Tibial nerve (tissue), 4 donors: ENCODE measurements at places on chromosomes 4 and X.

DNA sequence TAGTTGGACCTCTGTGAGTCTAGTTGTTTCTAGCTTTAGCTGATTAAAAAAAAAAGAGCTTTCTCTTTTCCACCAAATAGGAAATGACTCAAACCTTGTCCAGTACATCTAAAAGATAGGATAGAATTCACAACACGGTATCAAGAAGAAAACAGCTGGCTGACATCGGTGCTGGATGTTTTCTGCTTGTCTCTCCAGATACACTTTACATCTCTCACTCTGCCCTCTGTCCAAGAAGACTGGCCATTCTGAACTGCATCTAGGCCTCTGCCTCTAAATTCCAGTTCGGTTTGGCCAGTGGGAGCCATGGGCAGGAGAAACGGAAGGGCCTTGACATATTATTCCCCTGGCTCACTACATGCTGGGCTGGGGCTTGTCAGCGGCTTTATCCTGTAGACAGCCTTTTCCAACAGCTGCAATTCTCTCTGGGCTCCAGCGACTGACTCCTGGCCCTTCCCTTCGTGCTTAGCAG is 57.3 kb upstream of the SHISA3 start:
- DNase-seq, result no peak

- DNase-seq, result no peak
Measured at GRCh38 chr4:26804925-26805324, 55.7 kb upstream of the STIM2 start.

- DNase-seq, result no peak
Measured at GRCh38 chr4:80252953-80253352, 13.5 kb upstream of the FGF5 start.

DNA sequence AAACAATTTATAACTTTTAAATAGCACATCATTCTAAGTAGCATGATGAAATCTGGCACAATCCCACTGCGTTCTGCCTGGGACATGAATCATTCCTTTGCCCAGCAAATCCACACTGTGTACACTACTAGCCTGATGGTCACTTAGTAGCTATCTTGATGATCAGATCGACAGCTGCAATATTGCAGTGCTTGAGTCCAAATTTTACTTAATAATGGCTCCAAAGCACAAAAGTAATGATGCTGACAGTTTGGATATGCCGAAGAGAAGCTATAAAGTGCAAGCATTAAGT is 86.6 kb upstream of the NPNT start:
- no peak for DNase-seq

- DNase-seq, result no peak
Measured at GRCh38 chrX:95055991-95056390, 1382.0 kb downstream of the FAM133A start.

GRCh38 chr4:95017305-95018064 is 259.7 kb downstream of the BMPR1B start:
- no peak for DNase-seq

- no peak for DNase-seq
Measured at GRCh38 chrX:133364865-133365264, 50.4 kb downstream of the GPC4 start.

GRCh38 chr4:176999935-177000543 is 207.3 kb upstream of the VEGFC start:
- DNase-seq, result no peak

DNA sequence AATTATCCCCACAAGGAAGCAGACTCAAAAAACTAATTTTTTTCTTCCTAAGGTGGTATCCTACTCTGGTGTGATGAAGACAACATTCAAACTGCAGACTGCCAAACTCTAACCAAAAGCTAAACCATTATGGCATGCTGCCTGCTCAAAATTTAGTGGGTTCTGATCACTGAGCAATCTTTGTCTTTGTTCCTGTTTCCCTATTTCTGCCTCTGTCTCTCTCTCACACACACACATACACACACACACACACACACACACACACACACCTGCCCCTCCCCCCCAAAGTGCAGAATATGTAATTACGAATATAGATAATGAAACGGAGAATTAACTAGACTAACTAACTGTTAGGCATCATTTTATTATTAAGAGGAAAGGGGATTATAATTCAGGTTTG is 1278.6 kb downstream of the PCDH7 start:
- DNase-seq, result no peak

GRCh38 chrX:16511796-16512776 is 137.9 kb upstream of the S100G start:
- DNase-seq, result no peak

- no peak for DNase-seq
Measured at GRCh38 chr4:6681191-6681590, 12.5 kb upstream of the S100P start.

DNA sequence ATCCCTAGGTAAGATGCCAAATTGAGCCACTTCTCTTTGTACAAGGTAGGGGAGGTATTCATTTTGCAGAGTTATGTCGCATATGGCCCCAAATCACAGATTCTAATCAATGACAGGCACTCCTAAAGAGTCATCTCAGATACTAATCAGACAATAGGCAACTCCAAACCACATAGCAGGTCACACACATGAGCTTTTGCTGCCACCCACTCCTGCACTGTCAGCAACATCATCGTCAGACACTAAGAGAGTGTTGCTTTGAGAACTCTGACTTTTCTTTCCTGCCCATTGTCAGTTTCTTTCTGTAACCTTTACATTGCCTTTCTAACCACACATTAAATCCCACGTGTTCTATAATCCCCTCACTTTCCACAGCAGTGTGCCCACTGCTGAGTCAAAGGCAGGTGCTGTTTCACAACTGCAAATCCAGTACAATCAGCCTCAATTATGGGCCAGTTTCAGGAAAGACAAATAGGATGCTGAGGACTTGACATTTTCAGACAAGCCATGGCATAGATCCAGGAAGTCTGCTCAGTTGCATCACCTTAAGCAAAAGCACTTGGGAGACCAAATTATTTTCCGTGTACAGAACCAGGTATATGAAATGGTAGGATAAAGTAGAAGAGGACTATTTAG is 23.5 kb downstream of the TMEM31 start:
- DNase-seq, result no peak

DNA sequence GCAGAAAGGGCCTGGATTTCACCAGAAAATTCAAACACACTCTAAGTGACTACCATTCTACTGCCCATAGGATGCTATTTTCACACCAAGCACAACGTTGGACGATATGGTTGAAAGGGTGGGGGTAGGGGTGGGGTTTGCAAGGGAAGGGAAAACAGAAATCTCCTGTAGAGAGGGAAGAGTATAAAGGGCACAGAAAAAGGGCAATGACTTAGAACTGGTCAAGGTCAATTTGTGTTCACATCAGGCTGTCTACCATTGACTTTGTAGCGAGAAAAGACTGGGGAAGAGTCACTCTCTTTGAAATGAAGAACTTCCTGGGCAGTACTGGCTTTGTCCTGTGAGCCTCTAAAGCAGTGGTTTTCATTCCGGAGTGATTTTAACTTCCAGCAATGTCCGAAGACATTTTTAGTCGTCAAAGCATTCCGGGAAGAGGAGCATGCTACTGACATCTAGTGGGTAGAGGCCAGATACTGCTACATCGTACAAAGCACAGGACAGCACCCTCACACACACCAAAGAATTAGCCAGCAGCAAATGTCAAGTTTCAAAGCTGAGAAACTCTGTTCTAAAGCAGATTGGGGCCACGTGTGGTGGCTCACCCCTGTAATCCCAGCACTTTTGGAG is 48.4 kb upstream of the SLC7A3 start:
- DNase-seq, result no peak

DNA sequence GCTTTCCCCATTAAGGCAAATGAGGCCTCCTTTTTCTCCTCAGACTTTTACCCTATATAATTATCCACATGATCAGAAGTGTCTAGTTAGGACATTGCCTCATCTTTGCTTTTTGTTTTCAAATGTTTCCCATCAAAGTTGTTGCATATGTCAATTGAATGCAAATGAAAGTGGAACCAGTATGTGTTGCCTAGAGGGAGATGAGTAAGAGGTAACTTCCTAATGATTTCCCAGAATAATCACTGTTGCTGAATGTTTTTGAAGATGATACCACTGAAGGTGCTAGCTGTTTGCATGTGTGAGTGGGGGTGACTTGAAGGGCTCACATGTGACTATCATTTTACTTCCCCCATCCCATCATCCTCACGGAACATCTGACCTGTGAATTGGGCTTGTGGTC is 33.9 kb downstream of the PAK3 start:
- DNase-seq, result no peak

- no peak for DNase-seq
Measured at GRCh38 chrX:154784149-154784995, 20.9 kb downstream of the MPP1 start.

DNA sequence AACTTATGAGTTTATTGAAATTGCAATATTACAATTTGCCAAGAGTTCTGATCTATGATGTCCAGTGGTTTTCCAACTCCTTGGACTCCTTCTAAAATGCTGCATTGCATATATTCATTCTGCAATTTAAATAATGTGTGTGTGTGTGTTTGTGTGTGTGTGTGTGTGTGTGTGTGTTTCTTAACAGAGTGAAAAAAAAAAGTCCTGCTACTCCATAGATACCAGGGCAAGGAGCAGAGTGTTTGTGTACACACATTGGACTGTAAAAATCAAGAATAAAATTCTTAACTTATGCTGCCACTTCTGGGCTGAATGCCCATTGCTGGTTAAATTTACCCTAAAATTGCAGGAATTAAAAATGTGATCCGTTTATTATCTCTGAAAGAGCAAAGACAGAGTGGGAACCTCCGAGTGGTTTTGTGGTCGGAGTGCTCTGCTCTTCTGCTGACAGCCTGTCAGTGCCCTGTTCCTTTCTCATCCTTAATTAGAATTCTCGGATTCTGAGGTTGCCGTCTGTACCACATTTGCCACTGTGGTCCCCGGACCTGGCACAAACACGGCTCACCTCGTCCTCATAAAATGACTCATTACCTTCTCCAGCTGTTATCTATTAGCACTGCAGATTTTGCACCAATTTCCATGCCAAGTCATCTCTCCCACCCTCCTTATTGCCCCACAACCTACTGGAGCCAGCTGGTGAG is 355.5 kb downstream of the KCNIP4 start:
- DNase-seq, result no peak

DNA sequence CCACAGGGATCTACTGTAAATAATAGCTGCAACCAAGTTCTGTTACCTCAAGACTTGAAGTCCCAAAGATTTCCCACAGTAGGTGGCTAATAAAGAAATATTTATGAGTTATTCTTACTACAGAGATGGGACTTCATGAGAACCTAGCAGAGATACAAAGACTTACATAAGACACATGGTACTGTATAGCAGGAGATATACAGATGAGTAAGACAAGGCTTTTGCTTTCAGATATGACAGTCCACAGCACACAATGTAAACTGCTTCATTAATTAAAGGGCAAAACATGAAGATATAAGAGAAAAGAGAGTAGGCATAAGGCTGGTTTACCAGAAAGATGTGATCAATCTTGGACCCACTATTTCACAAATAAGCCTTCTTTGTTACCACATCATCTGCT is 6.6 kb downstream of the ANKRD17 start:
- DNase-seq, result no peak

DNA sequence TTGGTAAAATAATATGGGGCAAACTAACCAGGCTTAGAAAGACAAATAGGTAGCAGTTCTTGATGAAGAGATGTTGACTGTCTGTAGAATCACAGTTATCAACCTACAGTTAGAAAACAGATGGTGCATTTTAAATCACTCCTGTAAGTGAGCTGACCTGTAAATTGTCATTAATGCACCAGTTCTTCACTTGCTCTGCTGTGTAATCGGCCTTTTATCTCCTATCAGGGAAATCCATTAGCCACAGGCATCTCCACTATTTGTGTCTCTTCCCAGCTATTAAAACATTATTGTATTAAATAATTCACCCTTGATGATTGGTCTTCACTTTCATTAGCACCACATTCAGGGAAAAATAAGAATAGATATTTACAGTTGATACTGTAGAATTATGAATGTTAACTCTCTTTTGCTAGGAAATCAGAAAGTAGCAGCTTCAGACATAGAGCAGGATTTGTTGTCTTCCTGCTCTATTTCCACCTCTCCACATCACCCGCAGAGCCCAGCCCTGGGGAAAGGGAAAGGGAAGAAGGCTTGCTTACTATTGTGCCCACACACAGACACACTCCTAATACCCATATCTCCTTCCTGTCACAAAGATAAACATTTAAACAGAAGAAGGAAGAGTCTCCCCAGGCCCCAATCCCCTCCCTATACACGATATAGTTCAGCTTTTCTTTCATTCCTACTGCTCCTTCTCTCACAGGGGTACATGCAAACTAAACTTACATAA is 97.1 kb downstream of the REELD1 start:
- no peak for DNase-seq

- no peak for DNase-seq
Measured at GRCh38 chrX:45765281-45765680, 564.6 kb upstream of the DIPK2B start.

DNA sequence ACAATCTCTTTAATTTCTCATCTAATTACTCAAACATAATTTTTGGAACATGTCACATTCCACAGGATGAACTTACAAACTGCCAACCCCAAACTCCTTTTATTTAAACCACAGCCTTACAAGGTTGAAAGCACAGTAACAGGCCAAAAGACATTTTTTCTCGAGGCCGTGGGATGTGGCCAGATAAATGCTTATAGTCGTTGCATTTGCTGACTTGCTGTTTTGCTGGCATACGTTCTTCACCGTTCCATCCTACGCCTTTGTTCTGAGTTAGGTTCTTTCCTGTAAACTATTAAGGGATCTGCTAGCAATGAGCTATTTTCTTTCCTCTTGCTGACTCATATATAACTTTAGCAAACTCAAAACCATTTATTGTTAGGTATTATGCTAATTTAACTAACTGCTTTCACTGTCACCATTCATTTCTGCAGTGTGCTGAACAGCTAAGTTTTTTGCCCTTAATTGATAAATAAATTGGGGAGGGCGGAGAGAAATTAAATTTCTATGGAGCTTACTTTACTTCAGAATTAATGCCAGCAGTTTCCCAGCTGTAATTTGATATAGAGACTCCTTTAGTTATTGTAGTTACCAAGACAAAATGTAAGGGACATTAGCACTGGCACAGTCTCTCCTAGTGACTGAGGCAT is 135.1 kb upstream of the PACRGL start:
- no peak for DNase-seq

GRCh38 chr4:161546902-161547301 is 616.9 kb downstream of the FSTL5 start:
- no peak for DNase-seq

DNA sequence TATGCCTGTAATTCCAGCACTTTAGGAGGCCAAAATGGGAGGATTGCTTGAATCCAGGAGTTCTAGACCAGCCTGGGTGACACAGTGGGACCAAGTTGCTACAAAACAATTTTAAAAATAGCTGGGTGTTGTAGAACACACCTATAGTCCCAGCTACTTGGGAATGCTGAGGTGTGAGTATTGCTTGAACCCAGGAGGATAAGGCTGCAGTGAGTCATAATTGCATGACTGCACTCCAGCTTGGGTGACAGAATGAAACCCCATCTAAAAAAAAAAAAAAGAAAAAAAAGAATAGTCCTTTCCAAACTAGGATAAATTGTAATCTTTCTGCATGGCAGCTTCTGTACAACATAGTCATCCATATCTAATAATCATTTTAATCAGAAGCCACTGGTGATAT is 270.1 kb upstream of the INTU start:
- DNase-seq, result no peak

DNA sequence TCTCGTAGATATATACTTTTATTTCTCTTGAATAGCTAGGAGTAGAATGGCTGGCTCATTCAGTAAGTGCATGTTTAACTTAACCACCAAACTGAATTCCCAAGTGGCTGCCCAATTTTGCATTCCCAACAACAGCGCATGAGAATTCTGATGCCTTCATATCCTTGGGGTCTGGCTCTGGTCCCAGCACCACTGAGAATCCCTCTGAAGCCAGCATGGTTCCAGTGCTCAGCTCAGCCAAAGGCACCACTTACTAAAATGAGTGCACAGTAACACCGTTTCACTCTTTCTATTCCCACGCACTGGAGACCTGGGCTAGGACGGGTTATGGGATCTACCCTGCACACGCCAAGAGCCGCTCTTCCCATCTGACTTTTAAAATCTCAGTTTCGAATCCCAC is 60.4 kb downstream of the CASP3 start:
- no peak for DNase-seq
